Foreskin fibroblast (primary cell): ENCODE measurements at places on chromosomes 5 and 9.

DNA sequence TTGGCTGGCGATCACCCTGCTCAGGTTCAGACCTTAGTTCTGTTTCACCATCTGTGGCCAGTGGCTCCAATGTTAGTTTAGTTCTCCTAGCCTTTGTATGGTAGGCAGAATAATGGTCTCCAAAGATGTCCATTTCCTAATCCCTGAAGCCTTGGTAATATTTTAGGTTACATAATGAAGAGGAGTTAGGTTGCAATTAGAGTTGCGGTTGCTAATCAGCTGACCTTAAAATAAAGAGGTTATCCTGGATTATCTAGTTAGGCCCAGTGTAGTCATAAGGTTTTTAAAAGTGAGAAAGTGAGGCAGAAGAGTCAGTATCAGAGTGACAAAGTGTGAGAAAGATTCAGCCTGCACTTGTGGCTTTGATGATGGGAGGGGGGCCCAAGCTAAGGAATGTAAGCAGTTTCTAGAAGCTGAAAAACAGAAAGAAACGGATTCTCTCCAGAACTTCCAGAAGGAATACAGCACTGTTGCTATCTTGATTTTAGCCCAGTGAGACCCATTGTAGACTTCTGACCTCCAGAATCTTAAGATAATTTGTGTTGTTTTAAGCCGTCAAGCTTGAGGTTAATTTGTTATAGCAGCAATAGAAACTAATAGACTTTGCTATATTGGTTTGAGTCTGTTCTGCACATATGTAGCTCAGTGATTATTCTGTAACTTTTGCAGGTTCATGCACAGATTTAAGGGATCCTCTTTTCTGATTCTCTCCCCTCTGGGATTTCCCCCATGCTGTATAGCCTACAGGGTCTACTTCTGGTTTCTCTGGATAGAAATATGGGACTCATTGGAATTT is 21.6 kb downstream of the LNPEP start:
- no peak for DNase-seq

DNA sequence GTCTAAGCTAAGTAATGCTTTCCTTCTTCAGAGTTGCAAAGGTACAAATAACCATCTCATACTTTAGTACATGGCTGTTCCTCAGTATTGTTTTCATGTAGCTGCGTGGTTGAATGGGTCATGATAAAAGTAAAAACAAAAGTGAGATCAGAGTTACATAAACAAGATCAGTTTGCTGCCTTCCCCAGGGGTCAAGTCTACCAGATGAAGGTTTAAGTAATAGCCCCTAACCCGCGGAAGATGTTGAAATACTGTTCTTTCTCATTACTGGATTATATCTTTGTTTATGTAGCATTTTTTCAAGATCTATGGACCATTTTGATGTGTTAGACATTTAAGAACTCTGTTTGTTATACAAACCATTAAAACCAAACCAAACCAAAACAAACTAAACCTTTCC is 34.1 kb upstream of the ARRDC3 start:
- peak; percentile 62 for DNase-seq

DNA sequence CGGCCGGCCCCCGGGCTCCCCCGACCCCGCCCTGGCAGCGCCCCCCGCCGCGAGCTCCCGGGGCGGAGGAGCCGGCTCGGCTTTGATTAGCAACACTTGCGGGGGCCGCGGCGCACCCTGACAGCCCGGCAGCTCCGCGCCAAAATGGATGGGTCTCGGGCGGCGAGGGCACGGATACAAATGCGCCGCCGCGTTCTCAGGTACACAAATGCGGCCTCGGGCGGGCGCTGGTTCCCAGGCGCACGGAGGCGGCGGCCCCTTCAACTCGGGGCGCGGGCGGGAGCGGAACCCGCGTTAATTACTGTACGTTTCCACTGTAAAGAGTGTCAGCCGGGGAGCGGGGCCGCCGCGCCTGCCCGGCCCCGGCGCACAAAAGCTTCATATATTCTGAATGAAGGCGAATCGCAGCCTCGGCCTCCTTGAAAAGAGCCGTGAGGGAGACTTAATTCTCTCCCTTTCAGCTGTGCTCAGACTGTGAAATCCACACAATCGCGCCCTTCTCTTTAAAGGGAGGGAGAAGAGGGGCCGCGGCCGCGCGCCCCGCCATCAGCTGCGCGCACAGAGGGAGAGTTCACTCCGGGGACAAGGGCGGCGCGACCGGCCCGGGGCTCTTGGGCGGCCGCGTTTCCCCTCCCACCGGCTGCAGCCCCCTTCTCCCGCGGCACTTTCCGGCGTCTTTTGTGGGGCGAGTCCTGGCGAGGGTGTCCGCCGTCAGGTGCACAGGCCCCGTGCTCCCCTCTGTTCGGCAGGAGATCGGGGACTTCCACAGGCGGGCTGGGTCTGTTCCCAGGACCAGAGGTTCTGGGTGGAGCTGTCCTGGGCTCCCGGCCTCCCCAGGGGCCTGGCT is 27.0 kb downstream of the MSX2 start:
- DNase-seq, result no peak

- no peak for DNase-seq
Observed at GRCh38 chr5:147617711-147618350, 108.0 kb upstream of the DPYSL3 start.

DNA sequence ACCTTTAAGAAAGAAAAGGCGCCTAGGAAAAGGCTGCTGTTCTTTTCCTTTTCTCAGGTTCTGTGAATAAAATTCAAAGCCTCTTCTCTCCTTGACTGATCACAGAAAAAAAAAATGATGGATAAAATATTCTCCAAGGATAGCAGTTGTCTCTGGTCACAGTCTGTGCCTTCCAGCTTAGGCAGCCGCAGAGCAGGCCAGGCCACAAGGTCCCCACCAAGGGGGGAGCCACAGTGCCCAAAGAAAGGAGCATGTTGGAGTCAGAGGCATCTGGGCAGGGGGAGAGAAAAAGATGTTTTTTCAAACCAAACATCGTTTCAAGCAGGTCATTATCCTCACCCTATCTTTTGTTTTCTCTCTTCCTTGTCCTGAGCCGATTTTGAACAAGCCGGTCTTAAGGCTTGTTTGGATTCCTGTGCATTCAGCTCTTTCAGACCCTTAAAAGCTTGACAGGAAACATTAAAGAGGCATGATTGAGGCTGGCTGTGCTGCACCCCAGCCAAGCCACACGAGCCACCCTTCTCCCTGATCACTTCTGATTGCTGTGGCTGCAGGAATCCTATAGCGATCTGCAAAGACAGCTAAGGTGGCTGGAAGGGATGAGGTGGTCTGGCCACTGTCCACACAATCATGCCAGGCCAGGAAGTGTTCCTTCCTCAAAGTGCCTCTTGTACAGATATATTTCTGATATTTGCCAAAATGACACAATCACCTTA is 284.6 kb upstream of the TLE4 start:
- no peak for DNase-seq
